ENCODE measurements at places on chromosomes 7 and 10. TPM values are rescaled to one million over a fixed set of nuclear protein-coding genes. Genes with fewer than 3 reads are reported as not detected.

DNA sequence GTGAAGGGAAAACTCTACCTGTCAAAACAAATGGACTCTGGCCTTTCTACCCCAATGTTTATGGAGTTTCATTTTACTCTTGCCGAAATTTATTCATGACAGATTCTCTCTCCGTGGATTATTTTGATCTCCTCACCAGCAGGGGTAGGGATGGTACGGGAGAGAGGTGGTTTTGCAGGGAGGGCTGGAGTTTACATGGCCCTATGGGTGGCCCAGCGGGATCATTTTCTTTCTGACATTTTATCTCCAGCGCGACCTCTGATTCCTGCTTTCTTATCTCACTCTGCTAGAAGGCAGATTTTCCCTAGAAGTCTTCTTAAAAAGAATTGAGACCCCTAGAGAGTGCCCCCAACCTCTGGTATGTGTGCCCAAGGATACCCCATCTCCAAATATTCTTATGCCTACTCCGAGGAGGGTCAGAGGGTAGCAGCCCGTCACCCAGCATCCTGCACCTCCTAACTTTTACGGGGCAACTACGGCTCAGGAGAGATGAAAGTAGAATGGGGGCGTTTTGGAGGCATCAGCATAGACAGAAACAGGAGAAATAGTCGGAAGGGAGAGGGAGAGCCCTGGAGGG, 10.1 kb upstream of the GATA3 start:
- no peak for DNase-seq

Gene BTBD16
- 0.37 TPM for polyA plus RNA-seq

GRCh38 chr7:40147371-40148246, 12.8 kb downstream of the SUGCT start:
- DNase-seq, result no peak

Gene SPDYE9
- 0.41 TPM for polyA plus RNA-seq

Gene RAB19
- polyA plus RNA-seq, result 3.4 TPM

Gene WASHC2A
- polyA plus RNA-seq, result 70.7 TPM

Data from renal pelvis (tissue), 12 donors.